T-cell (primary cell): ENCODE measurements at places on chromosomes 4 and X.

- DNase-seq = no peak
Observed at GRCh38 chrX:15358533-15358932, 23.2 kb upstream of the PIGA start.

- no peak for DNase-seq
Observed at GRCh38 chr4:61527888-61528287, 327.8 kb downstream of the ADGRL3 start.

DNA sequence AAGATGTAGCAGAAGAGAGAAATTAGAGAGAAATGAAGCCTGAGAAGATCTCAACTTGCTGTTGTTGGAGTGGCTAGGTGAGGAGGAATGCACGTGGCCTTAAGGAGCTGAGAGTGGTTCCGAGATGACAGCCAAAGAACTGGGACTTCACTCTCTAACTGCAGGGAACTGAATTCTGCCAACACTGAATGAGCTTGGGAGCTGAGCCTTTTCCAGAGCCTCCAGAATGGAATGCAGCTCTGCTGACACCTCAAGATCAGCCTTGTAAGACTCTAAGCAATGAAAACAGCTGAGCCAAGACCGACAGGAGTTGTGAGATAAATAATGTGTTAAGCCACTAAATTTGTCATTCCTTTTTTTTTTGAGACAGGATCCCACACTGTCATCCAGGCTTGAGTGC lies 73.0 kb downstream of the TLL1 start:
- no peak for DNase-seq

- DNase-seq = no peak
Observed at GRCh38 chrX:41293269-41293668, 40.7 kb upstream of the DDX3X start.

DNA sequence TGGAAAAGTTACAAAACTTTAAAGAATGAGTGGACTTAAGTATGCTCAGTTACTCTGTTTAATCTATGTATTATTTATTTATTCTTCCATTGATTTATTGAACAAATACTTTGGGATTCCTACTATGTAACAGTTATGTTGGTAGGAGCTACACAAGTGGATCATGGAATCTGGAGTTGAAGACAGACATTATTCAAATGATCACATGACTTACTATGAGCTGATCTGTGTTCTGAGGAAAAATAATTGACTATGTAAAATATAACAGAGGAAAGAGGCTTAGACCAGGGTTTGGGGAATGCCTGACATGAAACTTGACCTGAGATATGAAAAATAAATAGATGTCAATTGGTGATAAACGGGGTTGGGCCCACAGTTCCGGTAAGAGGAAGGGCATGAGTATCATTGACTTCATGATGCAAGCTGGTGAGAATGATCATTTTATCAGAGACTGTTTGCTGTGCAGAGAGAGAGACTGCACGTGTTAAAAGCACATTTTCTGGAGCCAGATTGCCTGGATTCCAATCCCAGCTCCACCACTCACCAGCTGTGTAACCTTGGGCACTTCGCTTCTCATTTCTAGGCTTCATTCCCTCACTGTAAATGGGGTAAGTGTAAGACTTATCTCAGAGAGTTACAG lies 179.0 kb downstream of the SPCS3 start:
- DNase-seq = no peak

GRCh38 chr4:7403001-7403400 lies 31.7 kb downstream of the PSAPL1 start:
- no peak for DNase-seq

DNA sequence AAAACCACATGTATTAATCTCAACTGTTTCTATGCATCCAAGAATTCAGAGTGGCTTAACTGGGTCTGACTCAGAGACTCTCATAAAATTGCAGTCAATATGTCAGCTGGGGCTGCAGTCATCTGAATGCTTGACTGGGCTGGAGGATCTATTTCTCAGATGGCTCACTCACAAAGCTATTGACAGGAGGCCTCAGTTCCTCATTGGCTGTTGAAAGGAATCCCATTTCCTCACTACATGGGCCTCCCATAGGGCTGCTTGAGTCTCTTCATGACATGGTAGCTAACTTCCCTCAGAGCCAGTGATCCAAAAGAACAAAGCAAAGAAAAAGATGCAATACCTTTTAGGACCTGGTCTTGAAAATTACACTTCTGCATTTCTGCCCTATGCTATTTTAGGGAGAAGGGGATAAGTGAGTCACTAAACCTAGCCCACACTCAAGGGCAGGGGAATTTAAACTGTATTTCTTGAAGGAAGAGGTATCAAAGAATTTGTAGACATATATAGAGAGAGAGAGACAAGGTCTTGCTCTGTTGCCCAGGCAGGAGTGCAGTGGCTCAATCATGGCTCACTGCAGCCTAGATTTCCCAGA lies 9.8 kb downstream of the SCFD2 start:
- DNase-seq = no peak

GRCh38 chrX:7170898-7171297 lies 22.9 kb upstream of the PUDP start:
- DNase-seq = peak; percentile 19

DNA sequence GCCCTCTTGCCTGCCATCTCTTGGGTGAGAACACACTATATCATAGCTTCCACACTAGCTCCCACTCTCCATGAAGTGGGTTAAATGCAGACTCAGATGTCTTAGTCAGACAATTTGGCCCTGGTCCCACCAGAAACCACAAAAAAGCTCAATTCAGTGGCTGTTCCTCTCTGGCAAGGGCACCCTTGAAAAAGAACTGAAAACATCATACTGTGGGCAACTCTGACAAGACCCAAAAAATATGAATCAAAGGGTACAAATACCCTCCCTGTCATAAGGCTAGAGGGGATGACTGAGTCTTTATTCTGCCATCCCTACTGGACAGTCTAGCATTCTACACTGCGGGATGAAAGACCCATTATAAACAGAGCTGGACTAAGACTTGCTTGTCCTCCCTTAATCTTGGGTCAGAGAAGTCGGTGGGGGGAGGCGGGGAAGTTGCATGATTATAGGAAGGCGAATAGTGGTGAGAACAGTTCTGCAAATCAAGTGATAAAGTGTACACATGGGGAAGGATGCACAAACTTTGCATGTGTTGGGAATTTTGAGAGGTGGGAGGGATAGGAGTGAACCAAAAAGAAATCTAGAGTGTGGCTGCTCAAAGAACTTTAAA lies 172.1 kb downstream of the OPHN1 start:
- no peak for DNase-seq

DNA sequence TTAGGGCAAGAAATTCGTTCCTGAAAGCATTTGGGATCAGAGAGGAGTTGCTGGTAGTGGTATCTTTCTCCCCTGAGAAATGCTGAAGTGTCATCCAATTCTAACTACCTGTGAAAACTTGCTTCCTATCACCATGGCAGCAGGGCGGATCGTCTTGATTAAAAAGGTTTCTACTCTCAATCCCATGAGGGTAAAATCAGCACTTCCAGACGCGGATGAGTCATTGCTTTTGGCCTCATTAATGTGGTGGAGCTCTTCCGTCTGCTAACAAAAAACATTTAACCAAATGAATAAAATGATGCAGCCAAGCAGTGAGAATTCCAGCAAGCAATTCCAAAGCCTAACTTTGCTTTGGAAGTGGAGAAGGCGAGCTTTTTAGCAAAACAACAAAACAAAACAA lies 325.6 kb downstream of the CAMK2D start:
- DNase-seq = no peak

GRCh38 chrX:44514272-44514671 lies 28.4 kb downstream of the FUNDC1 start:
- no peak for DNase-seq

DNA sequence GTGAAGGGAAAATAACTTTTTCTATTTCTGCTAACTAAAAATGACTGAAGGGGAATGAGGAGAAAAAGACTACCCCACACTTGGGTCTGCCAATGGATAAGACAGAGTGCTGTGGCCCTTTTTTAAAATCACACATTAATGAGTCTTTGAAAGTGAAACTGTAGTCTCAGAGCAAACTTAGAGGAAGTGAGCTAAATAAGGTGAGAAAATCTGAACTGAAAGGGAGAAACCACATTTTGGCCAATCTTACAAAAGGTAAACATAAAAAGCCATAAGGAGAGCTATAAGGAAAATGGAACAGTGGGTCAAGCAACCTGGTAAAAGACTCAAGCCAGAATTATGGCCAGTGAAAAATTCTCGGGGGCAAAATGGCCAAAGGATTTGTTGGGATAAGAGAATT lies 755.1 kb upstream of the IGFBP7 start:
- no peak for DNase-seq

DNA sequence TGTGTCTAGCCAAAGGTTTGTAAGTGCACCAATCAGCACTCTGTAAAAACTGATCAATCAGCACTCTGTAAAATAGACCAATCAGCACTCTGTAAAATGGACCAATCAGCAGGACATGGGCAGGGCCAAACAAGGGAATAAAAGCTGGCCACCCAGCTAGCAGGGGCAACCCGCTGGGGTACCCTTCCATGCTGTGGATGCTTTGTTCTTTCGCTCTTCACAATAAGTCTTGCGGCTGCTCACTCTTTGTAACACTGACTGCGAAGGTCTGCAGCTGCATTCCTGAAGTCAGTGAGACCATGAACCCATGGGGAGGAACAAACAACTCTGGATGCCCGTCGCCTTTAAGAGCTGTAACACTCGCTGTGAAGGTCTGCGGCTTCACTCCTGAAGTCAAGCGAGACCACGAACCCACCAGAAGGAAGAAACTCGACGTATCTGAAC lies 14.3 kb downstream of the HNRNPDL start:
- DNase-seq = no peak
